ENCODE measurements at places on chromosomes 3 and 15.

DNA sequence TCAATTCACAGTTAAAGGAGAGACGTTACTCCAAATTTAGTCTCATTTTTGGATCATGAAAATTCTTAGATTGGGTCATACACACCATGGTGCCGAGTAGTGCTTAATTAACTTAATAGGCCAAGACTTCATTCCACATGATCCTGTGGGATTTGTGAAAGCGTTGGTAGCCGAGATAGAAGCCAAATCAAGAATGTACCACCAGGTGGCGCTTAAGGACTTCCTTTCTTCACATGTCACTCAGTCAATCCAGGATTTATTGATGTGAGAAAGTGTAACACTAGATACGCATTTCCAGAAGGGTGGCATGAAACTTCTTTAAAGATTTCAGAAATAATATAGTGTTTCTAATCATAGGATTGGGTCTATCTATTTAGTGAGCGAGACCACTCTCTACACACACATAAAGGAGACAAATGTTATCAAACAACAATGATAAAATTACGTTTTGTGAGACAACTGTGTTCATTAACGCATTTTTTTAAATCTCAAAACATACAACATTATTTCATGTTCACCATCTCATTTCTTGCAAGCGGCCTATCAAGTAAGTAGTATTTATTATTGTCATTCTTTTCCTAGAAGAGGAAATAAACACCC lies 436.1 kb downstream of the CHL1 start:
- DNase-seq = no peak

DNA sequence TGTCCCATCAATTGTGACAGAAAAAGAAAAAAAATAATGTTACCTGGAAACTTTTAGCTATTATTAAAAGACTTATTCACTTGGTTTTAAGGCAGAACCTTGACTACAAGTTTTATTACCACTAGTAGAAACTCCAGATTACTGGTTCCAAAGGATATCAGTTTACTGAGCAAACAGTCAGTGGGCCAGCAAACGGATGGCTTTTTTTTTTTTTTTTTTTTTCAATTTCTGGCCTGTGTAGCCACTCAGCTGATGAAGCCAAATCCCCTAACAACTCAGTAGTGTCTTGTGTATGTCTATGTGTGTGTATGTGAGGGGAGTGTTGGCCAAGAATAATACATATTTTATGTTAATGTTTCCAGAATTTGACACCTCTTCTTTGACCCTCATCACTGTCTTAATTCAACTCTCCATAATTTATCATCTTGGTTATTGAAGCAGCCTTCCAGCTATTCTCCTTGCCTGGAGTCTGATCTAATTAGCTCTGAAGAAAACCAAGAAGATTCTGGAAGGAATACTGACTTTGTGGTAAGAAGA lies 724.9 kb downstream of the NSUN3 start:
- no peak for DNase-seq

DNA sequence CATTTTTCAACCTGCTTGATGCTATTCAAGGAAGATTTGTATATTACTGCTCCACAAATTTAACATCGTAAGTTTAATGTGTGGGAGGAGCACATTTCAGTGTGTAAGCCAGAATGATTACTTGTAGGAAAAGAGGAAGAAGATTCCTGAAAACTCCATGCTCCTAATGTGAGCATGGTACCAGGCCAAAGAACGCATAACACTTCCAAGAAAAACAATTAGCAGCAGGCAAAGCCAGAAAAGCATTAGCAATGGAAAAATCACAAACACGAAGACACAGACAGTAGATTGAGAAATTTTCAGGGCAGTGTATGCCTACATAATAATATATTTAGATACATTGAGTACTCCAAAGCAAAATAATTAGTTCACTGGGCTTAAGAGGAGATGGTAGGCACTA lies 96.6 kb upstream of the CBLB start:
- DNase-seq = no peak

GRCh38 chr3:129378949-129379348 lies 49.5 kb downstream of the EFCAB12 start:
- DNase-seq = no peak
